Esophagus muscularis mucosa (tissue), 4 donors: ENCODE measurements at places on chromosomes 1 and 21. TPM values are rescaled to one million over a fixed set of nuclear protein-coding genes. Genes with fewer than 3 reads are reported as not detected.

- peak overlapping the region; percentile 58 for H3K27ac ChIP-seq
- H3K4me1 ChIP-seq, result no peaks in the 10 kb centered on the region
- H3K27me3 ChIP-seq, result no peaks in the 10 kb centered on the region
- H3K36me3 ChIP-seq, result no peaks in the 10 kb centered on the region
- DNase-seq, result no peak
These were observed 317.4 kb upstream of the RUNX1 start for GRCh38 chr21:35366394-35367080.

DNA sequence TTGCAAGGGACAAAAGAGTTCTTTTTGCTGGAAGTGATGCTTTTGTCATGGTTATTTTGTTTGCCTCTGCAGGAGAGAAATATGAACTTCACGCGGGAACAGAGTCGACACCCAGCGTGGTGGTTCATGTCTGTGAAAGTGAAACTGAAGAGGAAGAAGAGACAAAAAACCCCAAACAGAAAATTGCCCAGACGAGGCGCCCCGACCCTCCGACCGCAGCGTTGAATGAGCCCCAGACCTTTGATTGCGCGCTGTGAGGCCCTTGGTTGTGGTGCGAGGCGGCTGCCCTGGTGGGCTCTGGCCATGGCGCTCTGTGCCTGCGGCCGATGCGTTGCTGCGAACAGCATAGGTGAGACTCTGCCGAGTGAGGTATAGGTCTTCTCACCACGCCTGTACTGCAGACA lies 20.9 kb upstream of the NCMAP start:
- DNase-seq, result no peak
- H3K27ac ChIP-seq, result no peak overlapping the region

DNA sequence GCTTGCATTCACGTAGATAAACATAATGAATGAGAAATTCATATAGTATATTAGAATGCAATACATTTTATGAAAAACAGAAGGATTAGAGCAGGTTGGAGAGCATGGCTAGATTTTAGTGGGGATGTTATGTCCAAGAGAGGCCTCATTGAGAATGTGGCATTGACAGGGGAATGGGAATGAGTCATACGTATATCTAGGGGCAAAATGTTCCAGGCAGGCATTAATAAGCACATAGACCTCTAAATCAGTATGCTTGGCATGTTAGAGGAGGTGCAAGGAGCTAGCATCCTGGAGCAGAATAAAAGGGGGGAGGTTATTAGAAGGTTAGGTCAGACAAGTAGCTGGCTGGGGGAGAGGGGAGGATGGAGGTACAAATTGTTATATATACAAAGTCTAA lies 93.0 kb downstream of the USH2A start:
- no peak overlapping the region for H3K27ac ChIP-seq
- no peaks in the 10 kb centered on the region for H3K4me1 ChIP-seq
- DNase-seq, result no peak

The CFHR3 gene
- not detected for total RNA-seq

The RGS7 gene
- 0.33 TPM for total RNA-seq

GRCh38 chr1:107695341-107695740 lies 269.6 kb downstream of the VAV3 start:
- H3K36me3 ChIP-seq, result no peaks in the 10 kb centered on the region
- DNase-seq, result no peak
- H3K27ac ChIP-seq, result no peak overlapping the region

The TRIM17 gene
- not detected for total RNA-seq
